ENCODE measurements at places on chromosomes 3 and 15. TPM values are rescaled to one million over a fixed set of nuclear protein-coding genes. Genes with fewer than 3 reads are reported as not detected.

DNA sequence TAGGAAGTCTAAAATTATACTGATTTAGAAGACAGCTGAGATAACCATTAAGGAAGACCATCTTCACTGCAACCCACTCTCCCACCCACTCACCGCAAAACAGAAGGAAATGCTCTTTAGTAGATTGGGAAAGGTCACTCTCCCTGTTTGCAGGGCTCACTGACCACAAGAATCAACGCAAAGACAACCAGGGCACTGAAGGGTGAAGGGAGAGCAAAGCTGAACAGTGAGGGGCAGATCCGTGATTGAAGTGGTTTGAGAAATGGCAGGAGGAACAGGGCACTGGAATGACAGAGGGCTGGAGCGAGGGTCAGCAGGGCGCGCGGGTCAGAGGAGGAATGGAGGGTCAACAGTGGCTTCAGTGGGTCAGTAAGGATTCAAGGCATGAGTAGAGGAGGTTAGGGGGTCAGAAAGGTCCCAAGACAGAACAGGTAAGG is 520 bp downstream of the MESD start:
- H3K4me1 ChIP-seq = peaks cover 38% of the 10 kb centered on the region
- no peak for DNase-seq
- H3K4me3 ChIP-seq = peak overlapping the region; percentile 92
- no peaks in the 10 kb centered on the region for H3K36me3 ChIP-seq

GRCh38 chr15:78950902-78951840 is 6.3 kb upstream of the CTSH start:
- H3K36me3 ChIP-seq = no peaks in the 10 kb centered on the region
- H3K4me1 ChIP-seq = no peaks in the 10 kb centered on the region
- no peak overlapping the region for H3K27ac ChIP-seq
- H3K4me3 ChIP-seq = no peak overlapping the region

DNA sequence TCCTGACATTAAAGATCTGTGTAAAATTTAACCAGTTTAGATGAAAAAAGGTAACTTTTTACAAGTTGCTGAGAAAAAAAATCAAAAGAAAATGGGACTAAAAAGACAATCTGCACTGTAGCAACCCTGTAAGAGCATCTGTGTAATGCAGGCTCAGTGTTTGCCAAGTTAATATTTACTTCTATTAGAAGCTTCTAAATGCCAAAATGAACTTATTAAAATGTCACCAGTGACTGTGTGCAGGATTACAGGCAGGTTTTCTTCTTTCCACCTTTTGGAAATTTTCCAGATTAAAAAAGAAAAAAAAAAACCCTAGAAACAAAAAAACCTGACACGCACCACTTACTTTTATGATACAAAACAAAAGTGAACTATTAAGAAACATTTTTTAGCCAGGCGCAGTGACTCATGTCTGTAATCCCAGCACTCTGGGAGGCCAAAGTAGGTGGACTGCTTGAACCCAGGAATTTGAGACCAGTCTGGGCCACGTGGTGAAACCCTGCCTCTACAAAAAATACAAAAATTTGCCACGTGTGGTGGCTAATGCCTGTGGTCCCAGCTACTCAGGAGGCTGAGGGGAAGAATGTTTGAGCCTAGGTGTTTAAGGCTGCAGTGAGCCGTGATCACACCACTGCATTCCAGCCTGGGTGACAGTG is 87.2 kb downstream of the TJP1 start:
- H3K4me3 ChIP-seq = no peak overlapping the region
- H3K4me1 ChIP-seq = peaks cover 11% of the 10 kb centered on the region
- peak; percentile 10 for DNase-seq

The PLCB2 gene
- 0.76 TPM for total RNA-seq

GRCh38 chr3:36193448-36193847 is 186.9 kb upstream of the STAC start:
- no peaks in the 10 kb centered on the region for H3K4me1 ChIP-seq
- peaks cover 7% of the 10 kb centered on the region for H3K27me3 ChIP-seq
- no peaks in the 10 kb centered on the region for H3K36me3 ChIP-seq
- DNase-seq = no peak
- H3K4me3 ChIP-seq = no peak overlapping the region

- no peaks in the 10 kb centered on the region for H3K36me3 ChIP-seq
- peaks cover 14% of the 10 kb centered on the region for H3K4me1 ChIP-seq
- no peaks in the 10 kb centered on the region for H3K27me3 ChIP-seq
Measured at GRCh38 chr3:160618363-160618762, 53.0 kb upstream of the KPNA4 start.

DNA sequence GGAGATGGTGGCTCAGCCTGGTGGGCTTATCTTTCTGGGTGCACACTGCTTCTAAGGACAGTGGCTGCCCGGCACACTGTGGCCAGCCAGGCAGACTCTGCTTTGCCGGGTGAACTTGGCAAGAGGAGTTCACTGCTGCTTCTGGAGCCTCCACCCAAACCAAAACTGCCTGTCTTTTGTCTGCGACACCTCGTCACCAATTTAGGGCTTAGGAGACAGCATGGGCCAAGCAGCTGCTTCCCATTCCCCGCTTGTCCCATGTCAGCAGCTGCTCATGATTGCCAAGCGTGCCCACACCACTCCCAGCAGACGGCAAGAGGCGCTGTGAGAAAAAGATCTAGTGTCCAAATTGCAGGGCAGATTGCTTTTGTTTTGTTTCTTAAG is 57.3 kb downstream of the LSM3 start:
- H3K4me1 ChIP-seq = peaks cover 18% of the 10 kb centered on the region
- no peak overlapping the region for H3K27ac ChIP-seq
- no peak overlapping the region for H3K4me3 ChIP-seq
- H3K36me3 ChIP-seq = no peaks in the 10 kb centered on the region
- DNase-seq = peak; percentile 24

DNA sequence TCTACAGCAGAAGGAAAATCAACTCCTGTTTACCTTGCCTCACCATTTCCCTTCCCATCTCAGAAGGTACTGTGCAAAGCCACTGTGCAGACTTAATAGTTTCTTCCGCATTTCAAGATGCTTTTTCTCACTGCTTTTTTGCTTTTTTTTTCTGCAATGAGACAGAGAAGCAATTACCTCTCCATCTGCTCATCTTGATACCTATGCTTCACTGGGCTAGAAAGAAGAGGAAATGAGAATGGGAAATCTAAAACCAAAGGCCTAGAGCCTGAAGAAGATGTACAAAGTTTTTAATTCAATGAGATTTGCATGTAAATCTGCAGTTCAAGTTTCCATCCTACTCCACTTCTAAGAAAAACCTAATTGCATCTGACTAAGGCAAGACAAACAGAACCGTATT is 238.1 kb upstream of the SETMAR start:
- no peaks in the 10 kb centered on the region for H3K27me3 ChIP-seq
- H3K27ac ChIP-seq = no peak overlapping the region
- no peak for DNase-seq
- no peaks in the 10 kb centered on the region for H3K4me1 ChIP-seq
- H3K36me3 ChIP-seq = no peaks in the 10 kb centered on the region

The ZBTB38 gene
- 175 TPM for total RNA-seq

GRCh38 chr3:52029053-52029452 is 27.3 kb downstream of the DUSP7 start:
- no peak for DNase-seq
- no peak overlapping the region for H3K4me3 ChIP-seq
- H3K36me3 ChIP-seq = no peaks in the 10 kb centered on the region
- H3K4me1 ChIP-seq = no peaks in the 10 kb centered on the region
- H3K27me3 ChIP-seq = no peaks in the 10 kb centered on the region

- peak overlapping the region; percentile 46 for H3K27ac ChIP-seq
- no peaks in the 10 kb centered on the region for H3K36me3 ChIP-seq
- H3K27me3 ChIP-seq = no peaks in the 10 kb centered on the region
- no peak overlapping the region for H3K4me3 ChIP-seq
Measured at GRCh38 chr3:30162579-30162978, 443.8 kb upstream of the TGFBR2 start.

GRCh38 chr3:32460031-32460749 is 42.5 kb downstream of the CMTM6 start:
- no peak overlapping the region for H3K27ac ChIP-seq
- no peak for DNase-seq
- no peaks in the 10 kb centered on the region for H3K27me3 ChIP-seq
- H3K4me1 ChIP-seq = no peaks in the 10 kb centered on the region
- no peaks in the 10 kb centered on the region for H3K36me3 ChIP-seq

DNA sequence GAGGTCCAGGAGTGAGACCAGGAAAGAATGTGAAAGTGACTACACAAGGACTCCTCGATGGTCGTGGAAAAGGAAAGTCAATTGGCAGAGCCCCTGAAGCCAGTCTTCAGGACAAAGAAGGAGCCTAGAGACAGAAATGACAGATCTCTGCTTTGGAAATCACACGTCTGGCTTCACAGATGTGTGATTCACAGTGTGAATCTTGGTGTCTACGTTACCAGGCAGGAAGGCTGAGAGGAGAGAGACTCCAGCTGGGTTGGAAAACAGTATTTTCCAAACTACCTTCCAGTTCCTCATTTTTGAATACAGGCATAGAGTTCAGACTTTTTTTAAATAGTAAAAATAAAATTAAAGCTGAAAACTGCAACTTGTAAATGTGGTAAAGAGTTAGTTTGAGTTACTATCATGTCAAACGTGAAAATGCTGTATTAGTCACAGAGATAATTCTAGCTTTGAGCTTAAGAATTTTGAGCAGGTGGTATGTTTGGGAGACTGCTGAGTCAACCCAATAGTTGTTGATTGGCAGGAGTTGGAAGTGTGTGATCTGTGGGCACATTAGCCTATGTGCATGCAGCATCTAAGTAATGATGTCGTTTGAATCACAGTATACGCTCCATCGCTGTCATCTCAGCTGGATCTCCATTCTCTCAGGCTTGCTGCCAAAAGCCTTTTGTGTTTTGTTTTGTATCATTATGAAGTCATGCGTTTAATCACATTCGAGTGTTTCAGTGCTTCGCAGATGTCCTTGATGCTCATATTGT is 6.0 kb downstream of the CCR2 start:
- peaks cover 41% of the 10 kb centered on the region for H3K27me3 ChIP-seq
- H3K36me3 ChIP-seq = no peaks in the 10 kb centered on the region
- H3K4me1 ChIP-seq = no peaks in the 10 kb centered on the region
- peak; percentile 60 for DNase-seq
- H3K27ac ChIP-seq = no peak overlapping the region

DNA sequence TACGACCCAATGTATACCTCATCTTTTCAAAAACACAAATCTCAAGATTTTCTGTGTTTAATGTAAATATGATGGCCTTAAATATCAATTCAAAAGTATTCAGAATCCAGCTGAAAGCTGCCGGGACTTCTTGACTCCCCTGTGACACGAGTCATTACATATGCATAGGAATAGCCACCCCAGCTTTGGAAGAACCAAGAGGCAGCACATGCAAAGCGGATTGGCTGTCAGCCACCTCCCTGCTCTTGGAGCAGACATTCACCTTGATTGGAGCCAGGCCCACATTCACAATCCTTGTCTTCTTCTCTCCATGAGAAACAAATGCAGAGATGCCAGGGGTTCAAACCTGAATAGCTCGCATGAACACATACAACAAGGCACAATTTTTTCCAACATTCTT is 10.8 kb upstream of the CAV3 start:
- H3K4me1 ChIP-seq = no peaks in the 10 kb centered on the region
- H3K36me3 ChIP-seq = no peaks in the 10 kb centered on the region
- no peak overlapping the region for H3K4me3 ChIP-seq

DNA sequence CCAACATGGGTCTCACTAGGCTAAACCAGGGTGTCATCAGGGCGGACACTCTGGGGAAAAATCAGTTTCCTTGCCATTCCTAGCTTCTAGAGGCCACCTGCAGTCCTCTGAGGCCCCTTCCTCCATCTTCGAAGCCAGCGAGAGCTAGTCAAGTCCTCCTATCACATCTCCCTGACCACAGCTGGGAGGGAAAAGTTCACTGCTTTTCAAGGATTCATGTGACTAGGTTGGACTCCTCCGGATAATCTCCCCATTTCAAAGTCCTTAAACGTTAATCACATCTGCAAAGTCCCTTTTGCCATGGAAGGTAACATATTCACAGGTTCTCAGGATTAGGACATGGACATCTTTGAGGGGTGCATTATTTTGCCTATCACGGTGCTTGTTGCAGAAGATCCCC is 35.9 kb upstream of the MAP3K13 start:
- no peaks in the 10 kb centered on the region for H3K4me1 ChIP-seq
- H3K27me3 ChIP-seq = no peaks in the 10 kb centered on the region
- no peaks in the 10 kb centered on the region for H3K36me3 ChIP-seq

- H3K27me3 ChIP-seq = no peaks in the 10 kb centered on the region
- H3K4me1 ChIP-seq = peaks cover 9% of the 10 kb centered on the region
- no peak for DNase-seq
Measured at GRCh38 chr15:71660501-71660900, 149.9 kb upstream of the NR2E3 start.

- DNase-seq = peak; percentile 56
- no peak overlapping the region for H3K27ac ChIP-seq
- no peak overlapping the region for H3K4me3 ChIP-seq
- peaks cover 6% of the 10 kb centered on the region for H3K27me3 ChIP-seq
- no peaks in the 10 kb centered on the region for H3K36me3 ChIP-seq
Measured at GRCh38 chr3:140206196-140207040, 271.4 kb downstream of the CLSTN2 start.

GRCh38 chr3:131279577-131279976 is 102.0 kb upstream of the NUDT16 start:
- no peak overlapping the region for H3K27ac ChIP-seq
- no peaks in the 10 kb centered on the region for H3K36me3 ChIP-seq
- DNase-seq = no peak

DNA sequence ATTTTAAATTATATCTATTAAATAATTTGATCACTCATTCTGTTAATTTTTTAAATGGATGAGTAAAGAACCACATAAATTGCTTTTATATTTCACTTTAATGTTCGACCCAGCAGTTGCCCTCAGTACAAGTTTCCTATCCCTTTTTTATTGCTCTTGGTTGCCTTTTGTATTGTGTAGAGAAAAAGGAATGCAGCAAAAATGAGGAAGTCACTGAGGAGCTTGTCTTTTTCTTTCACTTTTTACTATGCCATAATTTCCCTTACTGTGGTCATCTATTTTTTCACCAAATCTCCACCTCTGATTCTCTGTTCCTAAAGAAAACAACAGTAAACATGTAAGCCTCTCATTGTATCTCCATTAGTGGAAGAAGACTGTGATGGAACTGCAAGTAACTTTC is 122.7 kb downstream of the B3GALNT1 start:
- no peaks in the 10 kb centered on the region for H3K36me3 ChIP-seq
- no peaks in the 10 kb centered on the region for H3K4me1 ChIP-seq
- H3K4me3 ChIP-seq = no peak overlapping the region
- H3K27ac ChIP-seq = no peak overlapping the region
- no peak for DNase-seq

GRCh38 chr15:70503798-70504298 is 259.5 kb downstream of the UACA start:
- H3K4me1 ChIP-seq = peaks cover 45% of the 10 kb centered on the region
- H3K27me3 ChIP-seq = 0 out of 2 replicates have a peak, but pooled peaks cover 5% of the 10 kb centered on the region
- no peak for DNase-seq
- no peak overlapping the region for H3K4me3 ChIP-seq
- H3K36me3 ChIP-seq = no peaks in the 10 kb centered on the region
- H3K27ac ChIP-seq = no peak overlapping the region

- H3K4me3 ChIP-seq = no peak overlapping the region
- no peaks in the 10 kb centered on the region for H3K4me1 ChIP-seq
- H3K27me3 ChIP-seq = no peaks in the 10 kb centered on the region
- H3K36me3 ChIP-seq = no peaks in the 10 kb centered on the region
Measured at GRCh38 chr3:182000447-182000846, 288.7 kb downstream of the SOX2 start.

GRCh38 chr3:152335273-152335672 is 66.5 kb downstream of the MBNL1 start:
- no peak for DNase-seq
- H3K27ac ChIP-seq = no peak overlapping the region
- H3K4me1 ChIP-seq = peaks cover 27% of the 10 kb centered on the region
- H3K4me3 ChIP-seq = no peak overlapping the region
- H3K36me3 ChIP-seq = peaks cover 8% of the 10 kb centered on the region

GRCh38 chr15:72706266-72706665 is 20.3 kb downstream of the BBS4 start:
- H3K36me3 ChIP-seq = no peaks in the 10 kb centered on the region
- no peaks in the 10 kb centered on the region for H3K27me3 ChIP-seq
- no peak overlapping the region for H3K4me3 ChIP-seq
- DNase-seq = no peak
- no peak overlapping the region for H3K27ac ChIP-seq

The PLA2G4D gene
- not detected for total RNA-seq

The CD200 gene
- total RNA-seq = 0.76 TPM
